ENCODE measurements at places on chromosomes 5 and 9.

DNA sequence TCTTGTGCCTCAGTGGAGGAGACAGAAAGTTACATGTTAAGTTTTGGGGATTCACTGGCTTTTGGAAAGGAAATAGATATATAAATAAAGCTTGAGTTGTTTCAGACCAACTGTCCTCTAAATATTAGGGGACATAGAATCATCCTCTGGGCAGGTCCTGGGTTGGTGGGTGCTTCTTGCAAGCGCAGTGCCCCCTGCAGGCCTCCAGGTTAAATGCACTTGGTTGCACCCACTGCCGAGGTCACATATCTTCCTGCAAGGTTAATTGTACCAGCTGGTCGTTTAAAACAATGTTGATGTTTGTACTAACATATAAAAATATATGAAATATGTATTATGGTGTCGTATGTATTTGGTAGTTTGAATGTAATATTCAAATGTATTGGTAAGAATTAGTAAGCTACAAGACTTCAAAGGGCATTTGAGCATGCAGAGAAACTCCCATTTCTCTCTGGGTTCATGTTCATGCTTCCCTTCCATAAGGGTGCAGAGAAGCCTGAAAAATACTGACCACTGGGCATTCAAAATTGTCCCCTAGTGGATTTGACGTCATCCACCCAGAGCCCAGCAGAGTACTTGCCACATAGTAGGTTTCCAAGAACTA lies 87.0 kb downstream of the ZNF618 start:
- DNase-seq = no peak

GRCh38 chr5:142941245-142941644 lies 171.1 kb downstream of the ARHGAP26 start:
- DNase-seq = no peak

DNA sequence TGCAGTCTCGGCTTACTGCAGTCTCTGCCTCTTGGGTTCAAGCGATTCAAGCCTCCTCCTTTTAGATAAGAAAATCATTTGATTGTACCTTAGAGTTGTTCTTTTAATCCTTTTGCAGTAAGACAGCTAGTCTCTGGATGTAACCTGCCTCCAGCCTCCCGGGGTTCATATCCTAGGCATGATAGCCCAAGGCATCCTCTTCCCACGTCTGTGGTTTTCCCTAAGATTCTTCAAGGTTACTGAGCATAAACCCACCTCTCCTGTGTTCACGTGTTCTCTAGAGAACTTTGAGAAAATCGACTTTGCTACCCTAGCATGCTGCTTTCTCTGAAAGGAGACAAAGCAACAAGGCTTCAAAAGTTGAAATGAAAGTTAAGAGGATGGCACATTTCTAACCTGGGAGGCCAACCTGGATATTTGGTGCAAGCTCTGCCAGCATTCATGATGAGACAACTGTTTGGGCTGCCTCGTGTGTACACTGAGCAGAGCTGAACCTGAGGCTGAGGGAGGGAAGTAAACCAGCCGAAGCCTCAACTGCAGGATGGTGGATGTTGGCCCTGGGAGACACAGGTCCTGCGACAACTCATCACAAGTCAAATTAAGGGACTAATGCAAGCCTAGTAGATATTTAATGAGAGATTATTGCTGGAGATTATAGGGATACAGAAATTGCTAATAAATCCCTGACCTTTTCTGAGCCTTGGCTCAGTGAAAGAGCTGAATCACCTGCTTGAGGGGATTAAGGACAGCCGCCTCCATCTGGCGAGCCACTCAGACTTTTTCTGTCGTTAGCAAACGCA lies 261.8 kb downstream of the ARHGAP26 start:
- no peak for DNase-seq

- no peak for DNase-seq
Measured at GRCh38 chr5:54383225-54383901, 72.1 kb upstream of the HSPB3 start.

- DNase-seq = no peak
Measured at GRCh38 chr9:123062351-123063176, 29.1 kb downstream of the GPR21 start.

DNA sequence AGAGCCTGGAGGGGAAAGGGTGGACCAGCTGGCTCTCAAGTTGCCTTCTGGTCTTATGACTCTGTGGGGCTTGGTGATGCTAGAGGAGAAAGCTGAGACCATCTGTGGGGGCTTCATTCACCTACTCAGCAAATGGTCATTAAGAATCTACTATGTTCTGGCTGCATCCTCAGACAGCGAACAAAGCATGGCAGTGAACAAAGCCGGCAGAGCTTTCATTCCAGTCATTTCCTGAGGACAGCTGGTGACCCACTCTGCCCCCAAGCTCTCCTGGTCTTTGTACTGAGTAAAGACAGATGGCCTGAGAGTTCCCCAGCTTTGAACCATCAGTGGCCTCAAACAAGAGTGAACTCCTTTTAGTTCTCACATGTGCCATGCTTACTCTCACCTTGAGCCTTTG lies 48.0 kb downstream of the FGF1 start:
- no peak for DNase-seq

GRCh38 chr5:128966846-128967245 lies 1.6 kb downstream of the SLC27A6 start:
- DNase-seq = no peak

All from NCI-H1092 (cell line).